ENCODE measurements at places on chromosomes 7 and 10. TPM values are rescaled to one million over a fixed set of nuclear protein-coding genes. Genes with fewer than 3 reads are reported as not detected.

DNA sequence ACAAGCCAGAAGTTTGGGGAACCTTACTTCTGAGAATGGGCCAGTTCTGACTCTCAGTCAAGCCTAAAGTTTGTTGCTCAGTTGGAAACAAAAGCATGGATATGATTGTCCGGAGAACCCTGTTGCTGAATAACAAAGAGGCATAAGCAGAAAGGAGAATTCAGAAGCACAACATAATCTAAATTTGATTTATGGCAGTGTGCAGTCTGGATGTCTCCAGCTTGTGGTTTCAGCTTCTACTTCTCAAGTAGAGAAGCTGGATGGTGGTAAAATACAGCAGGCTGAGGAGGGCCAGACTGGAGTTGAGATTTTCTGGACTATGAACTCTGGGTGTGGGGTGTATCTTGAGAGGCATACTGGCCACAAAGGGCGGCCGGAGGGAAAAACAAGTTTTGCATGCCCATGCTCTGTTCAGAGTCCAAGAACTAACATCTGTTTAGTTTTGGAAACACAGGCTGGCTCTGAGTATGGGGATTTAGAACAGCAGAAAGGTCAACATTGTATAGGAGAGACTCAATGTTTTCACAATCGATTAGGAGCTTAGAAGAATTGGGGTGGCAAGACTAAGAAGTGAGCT is 592.9 kb downstream of the CNTNAP2 start:
- DNase-seq, result no peak

DNA sequence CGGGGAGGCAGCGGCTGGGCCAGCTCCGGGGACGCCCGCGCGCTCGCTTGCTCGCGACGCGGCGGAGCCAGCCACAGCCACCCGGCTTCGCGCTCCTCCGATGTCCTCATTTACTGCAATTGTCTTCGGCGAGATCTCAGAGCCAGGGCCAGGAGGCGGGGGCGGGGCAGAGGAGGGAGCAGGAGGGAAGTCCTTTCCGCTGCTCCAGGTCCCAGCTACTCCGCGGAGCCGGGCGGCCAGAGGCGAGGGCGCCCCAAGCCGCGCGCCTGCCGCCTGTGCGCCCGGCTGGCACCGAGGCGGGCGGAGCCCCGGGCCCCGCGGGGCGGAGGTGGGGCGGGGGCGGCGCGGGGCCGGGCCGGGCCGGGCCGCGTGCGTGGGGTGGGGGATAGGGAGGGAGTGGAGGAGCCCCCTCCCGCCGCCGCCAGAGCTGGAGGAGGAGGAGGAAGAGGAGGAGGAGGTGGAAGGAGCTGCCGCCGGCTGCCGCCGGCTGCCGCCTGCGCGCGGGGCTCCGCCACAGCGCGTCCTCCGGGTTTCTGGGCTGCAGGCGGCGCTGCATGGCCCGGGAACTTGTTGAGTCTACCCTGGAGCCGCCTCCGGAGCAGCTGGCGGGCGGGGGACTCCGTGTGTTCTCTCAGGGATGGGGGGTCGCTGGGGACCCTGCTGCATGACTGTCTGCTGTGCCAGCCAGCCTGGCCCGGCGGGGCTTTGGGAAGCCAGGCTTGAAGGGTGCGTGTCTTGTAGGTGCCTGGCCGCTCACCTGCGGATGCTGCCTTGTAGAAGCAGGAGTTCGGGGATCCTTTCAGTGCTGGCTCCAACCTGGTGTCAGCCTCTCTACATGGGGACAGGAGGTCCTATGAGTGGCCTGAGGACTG is at the start of gene INSYN2A:
INSYN2A (minus strand) TSS at position 310 of the 872 bp plus-strand sequence. CDS start 20,196 bp downstream, outside the sequence.
- no peak for DNase-seq

DNA sequence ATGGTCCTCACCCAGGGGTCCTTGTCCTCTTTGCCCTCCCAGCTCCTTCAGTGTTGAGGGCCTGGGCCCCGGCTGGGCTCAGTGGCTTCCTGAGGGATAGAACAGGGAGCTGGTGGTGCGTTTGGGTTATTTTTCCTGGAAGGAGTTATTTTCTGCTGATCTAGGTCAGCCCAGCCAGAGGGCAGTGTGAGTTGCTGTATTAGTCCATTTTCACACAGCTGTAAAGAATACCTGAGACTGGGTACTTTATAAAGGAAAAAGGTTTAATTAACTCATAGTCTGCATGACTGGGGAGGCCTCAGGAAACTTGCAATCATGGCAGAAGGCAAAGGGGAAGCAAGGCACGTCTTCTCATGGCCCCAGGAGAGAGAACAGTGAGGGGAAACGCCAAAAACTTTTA is 122.4 kb upstream of the PCBD1 start:
- DNase-seq, result no peak

- no peak for DNase-seq
These were observed 129.8 kb upstream of the TNRC18 start for GRCh38 chr7:5553298-5553877.

- no peak for DNase-seq
These were observed 94.4 kb upstream of the STEAP4 start for GRCh38 chr7:88401009-88401623.

DNA sequence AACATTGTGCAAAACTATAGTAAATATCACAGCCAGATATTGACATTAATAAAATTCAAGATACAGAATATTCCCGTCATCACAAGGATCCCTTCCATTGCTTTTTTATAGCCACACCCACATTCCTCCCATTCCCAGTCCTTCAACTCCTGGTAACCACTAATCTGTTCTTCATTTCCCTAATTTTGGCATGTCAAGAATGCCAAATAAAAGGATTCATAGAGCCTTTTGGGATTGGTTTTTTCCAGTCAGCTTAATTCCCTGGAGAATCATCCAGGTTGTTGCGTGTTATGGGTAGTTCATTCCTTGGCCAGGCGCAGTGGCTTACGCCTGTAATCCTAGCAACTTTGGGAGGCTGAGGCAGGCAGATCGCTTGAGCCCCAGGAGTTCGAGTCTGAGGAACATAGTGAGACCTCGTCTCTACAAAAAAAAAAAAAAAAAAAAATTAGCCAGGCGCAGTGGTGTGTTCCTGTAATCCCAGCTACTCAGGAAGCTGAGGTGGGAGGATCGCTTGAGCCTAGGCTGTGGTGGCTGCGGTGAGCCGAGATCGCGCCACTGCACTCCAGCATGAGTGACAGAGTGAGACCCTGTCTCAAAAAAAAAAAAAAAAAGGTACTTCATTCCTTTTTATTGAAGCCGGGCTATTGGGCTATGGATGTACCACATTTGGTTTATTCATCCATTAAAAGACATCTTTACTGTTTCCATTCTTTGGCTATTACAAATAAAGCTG is 2.7 kb downstream of the OGDH start:
- no peak for DNase-seq

DNA sequence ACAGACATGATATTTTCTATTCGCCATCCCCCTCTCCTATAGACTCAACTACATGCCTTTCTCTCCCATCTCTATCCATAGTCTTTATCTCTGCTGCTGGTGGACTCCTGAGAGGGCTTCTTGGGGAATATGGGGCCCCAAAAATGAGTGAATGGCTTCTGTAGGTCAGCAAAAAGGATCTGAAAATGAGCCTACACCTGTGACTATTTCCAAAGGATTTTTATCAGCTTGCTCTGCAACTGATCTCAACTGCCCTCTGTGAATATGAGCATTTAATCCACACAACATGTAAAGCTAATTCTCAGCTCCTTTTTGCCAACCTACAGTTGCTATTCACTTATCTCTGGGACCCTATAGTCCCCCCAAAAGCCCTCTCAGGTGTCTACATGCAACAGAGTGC is 36.2 kb downstream of the PRSS2 start:
- DNase-seq, result no peak

GRCh38 chr7:141586878-141587277 is 35.7 kb downstream of the AGK start:
- no peak for DNase-seq

GRCh38 chr10:46231087-46231486 is 55.7 kb upstream of the ANTXRL start:
- peak; percentile 28 for DNase-seq

GRCh38 chr10:76543655-76544054 is 1094.0 kb downstream of the KCNMA1 start:
- DNase-seq, result no peak

DNA sequence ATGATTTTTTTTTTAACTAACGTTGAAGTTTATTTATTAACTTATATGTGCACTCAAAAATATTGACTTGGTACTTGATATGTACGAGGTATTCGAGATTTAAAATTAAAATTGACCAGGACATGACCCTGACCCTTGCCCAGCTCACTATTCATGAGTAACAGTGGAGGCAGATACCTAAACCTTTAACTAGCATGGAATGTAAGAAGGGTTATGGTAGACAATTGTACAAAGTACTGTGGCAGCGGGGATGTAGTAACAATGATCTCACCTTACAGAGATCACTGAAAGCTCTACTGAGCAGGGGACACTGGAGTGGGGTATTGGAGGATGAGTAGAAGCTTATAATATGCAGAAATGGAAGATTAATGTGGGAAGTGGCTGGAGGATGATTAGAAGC is 60.8 kb downstream of the ADRA2A start:
- DNase-seq, result no peak

- DNase-seq, result no peak
These were observed 262.0 kb upstream of the YAE1 start for GRCh38 chr7:39304178-39304577.

GRCh38 chr7:52074912-52075311 is 758.3 kb upstream of the COBL start:
- DNase-seq, result no peak

- DNase-seq, result no peak
These were observed 80.4 kb downstream of the EGFR start for GRCh38 chr7:55099066-55099820.

- no peak for DNase-seq
These were observed 376.4 kb downstream of the NRG3 start for GRCh38 chr10:82251222-82251906.

DNA sequence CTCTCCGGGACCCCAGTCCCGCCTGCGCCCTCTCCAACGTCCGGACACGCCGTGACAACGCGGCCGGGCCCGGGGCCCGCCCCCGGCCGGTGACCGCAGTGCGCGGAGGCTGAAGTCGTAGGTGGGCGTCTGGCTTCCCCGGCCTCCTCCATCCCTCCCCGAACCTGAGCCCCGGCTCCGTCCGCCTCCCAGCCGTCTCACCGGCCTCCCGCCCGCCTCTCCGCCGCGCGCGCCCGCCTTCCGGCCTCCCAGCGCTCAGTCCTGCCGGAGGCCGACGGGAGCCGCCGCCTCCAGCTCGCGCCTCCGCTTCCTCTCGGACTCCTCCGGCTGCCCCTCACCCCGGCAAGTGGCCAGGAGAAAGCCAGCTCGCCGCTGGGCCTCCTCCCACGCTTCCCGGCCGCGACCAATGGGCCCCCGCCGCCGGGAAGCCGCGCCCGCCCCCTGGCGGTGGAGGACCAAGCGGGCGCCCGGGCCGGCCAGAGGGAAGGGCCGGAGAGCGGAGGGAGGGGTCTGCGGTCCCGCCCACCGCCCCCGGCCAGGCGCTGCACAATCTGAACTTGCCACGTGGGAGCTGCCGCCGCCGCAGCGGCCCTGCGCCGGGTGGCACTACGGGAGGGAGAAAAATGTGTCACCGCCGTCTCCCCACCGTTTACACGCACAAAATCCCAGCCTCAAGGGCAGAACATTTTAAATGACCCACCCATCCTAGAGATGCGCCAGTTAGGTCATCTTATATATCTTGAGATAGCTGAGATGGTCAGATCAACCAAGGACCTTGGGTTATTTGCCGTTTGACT is at the start of gene FAM3C:
FAM3C (minus strand) TSS at position 348 of the 797 bp plus-strand sequence. CDS start 13,339 bp downstream, outside the sequence.
- peak; percentile 93 for DNase-seq

DNA sequence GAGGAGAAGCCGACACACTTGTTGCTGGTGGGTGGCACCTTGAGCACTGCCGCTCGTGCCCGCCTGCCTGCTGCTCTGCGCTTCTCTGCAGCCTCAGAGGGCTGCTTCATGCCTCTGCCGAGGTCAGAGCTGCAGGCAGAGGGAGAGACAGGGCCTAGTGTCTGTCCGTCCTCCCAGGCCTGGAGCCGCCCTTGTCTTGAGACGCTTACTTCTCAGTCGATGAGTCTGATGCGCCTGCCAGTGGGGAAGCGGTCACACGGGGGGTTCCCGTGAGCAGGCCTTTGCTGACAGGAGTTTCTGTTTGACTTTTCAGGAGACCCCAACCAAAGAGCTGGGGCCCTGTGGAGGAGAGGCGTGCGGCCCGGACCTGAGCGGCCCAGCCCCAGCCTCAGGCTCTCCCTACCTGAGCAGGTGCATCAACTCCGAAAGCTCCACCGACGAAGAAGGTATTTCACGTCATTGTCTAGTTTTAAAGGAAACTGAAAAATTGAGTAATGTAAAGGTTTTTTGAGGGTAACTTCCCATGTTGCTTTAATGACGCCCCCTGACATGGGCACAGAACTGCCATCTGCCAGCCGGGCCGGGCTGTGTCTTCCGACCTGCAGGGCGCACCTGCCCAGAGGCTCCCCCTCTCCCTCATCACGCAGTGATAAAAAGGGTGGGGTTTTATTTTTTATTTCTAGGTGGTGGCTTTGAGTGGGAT is 7.8 kb upstream of the BHLHA15 start:
- no peak for DNase-seq

DNA sequence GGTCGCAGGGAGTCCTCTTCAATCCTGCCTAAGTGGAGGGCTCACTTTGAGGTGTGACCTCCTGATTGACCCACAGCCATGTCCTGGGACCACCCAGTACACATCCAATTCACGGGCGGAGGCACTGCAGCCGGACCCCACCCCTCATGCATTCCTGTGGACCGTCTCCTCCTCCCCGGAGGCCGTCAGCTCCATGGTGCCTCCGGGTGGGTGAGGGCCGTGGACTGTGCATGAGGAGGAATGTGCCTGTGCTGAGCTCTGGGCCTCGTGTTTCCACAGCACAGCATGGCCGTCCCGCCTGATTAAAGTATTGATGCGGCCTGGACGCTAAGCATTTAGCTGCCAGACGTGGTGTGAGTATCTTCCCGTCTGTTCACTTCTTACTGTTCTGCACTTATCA is 52.8 kb downstream of the CFAP46 start:
- DNase-seq, result peak; percentile 33

DNA sequence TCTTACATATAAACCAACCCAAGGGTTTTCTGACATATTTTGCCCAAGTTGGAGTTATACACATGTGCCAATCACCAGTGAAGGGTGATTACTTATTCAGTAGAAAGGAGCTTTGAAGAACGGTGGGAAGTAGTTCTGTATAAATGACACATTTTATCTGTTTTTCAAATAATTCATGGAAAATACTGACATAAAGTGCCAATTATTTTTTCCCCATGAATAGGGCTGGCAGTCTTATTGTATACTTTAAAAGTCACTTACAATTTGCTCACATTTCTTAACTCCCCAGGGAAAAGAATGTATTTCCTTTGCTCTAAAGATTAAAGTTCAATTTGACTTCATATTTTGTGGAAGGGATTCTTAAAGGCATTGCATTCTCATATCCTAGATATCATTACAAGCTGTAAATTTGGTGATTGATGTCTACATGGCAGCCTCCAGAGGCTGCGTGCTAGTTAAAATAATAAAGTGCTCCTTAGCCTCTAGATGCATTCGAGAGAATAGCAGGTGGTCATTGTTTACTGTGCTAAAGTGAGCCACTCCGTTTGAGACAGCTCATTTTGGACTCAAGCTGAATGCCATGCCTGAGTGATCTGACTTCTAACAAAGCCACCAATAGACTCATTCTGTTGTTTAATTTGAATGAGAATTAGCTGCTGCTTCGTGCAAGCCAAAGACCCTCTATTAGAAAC is 148.8 kb upstream of the NRP1 start:
- no peak for DNase-seq

OR2A12 gene
- not detected for total RNA-seq

CYP51A1 gene
- 60.7 TPM for total RNA-seq

LBX1 gene
- total RNA-seq, result not detected
